ENCODE measurements at places on chromosomes 7 and 10. TPM values are rescaled to one million over a fixed set of nuclear protein-coding genes. Genes with fewer than 3 reads are reported as not detected.

- no peak for DNase-seq
Measured at GRCh38 chr7:43437001-43437400, 145.9 kb upstream of the STK17A start.

- no peak for DNase-seq
Measured at GRCh38 chr7:117707080-117707479, 166.2 kb downstream of the CTTNBP2 start.

Gene CYP26C1
- 0.43 TPM for total RNA-seq

DNA sequence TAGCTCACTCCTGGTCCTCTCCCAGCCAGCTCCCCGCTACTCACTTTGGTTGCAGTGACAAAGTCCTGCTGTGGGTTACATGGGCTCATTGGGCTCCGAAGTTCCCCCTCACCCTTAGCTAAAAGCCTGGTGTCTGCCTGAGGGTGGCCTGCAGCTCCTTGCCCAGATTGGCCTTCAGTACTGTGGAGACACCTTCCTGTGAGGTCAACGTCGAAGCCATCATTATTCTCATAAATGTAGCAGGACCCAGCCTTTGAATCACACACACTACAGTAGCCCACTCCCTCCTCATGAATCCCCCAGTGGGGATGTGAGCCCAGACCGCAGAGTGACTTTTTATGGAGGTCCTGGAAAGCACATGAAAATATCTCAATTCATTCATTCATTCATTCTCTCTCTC is 10.5 kb downstream of the MBL2 start:
- no peak for DNase-seq

Gene MAGI2
- total RNA-seq = 0.43 TPM

GRCh38 chr10:101029520-101030295 is 1.2 kb downstream of the PDZD7 start:
- DNase-seq = no peak

- no peak for DNase-seq
Measured at GRCh38 chr10:71396711-71397295, at the start of gene CDH23. Gene CDH23 (plus strand): TSS chr10:71396920. CDS start chr10:71439832, 42,912 bp downstream.

GRCh38 chr10:73404690-73405089 is 9.2 kb downstream of the ANXA7 start:
- no peak for DNase-seq

Gene PPP1R9A
- total RNA-seq = 11.7 TPM

- no peak for DNase-seq
Measured at GRCh38 chr7:29955799-29956486, 33.7 kb downstream of the SCRN1 start.

DNA sequence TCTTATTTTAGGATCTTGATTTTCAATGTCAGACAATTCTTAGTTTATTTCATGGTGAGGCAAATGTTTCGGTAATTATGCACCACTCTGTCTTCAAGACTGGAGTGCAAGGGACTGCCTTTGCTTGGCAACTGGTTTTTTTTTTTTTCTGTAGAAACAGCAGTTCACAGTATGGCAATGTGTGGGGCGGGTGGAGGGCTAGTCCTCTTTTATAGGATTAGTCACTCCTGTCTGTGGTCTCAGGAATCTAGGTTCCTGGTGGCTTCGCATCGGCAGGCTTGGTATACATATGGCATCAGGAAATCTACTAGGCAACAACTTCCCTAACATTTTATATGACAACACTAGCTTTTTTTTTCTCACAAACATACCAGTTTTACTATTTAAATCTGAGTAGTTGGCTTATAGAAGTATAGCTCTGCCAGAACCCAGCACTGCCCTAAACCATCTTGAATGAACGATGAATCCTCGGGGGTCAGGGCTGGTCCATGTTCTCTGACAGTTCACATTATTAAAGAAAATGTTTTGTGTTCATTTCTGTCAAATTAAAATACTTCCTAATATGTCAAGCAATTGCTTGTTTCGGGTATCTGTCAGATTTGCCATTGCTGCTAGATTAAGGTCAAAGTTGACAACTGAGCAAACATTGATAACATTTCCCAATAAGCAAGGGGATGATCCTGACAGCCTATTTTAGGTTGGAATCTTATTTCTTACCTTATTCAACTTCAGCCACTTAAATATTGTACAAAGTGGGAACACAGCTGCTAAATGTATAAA is 289.7 kb upstream of the VSTM2A start:
- no peak for DNase-seq

Measured in epithelial cell of proximal tubule (primary cell).